Posterior vena cava (tissue), 2 donors: ENCODE measurements at places on chromosomes 1 and 21.
A peak's percentile ranks its signal among the peaks of the same experiment; 100 is the strongest.

GRCh38 chr1:150364231-150365003 lies 470 bp downstream of the RPRD2 start:
- DNase-seq = peak; percentile 93

DNA sequence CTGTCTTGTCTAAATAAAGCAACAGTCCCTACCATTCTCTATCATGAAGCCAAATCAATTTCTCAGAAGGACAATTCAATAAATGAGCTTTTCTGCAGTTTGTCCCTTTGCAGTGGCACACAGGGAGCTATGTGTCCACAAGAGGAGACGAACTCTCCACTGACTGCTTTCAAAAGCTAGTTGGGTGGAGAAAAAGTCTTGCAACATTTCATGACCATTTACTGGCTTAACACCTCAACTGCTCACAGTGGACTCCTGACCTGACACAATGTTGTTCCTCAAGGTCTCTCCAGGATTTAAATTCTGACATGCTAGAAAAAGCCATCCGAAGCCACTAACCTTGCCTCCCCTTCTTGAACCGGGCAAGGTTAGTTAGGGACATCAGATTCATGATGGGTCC lies 111.7 kb downstream of the TIAM1 start:
- DNase-seq = no peak

- no peak for DNase-seq
Observed at GRCh38 chr1:235617808-235618207, 31.8 kb downstream of the GNG4 start.

- no peak for DNase-seq
Observed at GRCh38 chr1:239722035-239722434, 335.7 kb downstream of the CHRM3 start.

- no peak for DNase-seq
Observed at GRCh38 chr1:232062967-232063366, 436.4 kb downstream of the DISC1 start.

GRCh38 chr1:211488641-211489040 lies 3.3 kb downstream of the RD3 start:
- DNase-seq = no peak
